ENCODE measurements at places on chromosomes 2 and 18. TPM values are rescaled to one million over a fixed set of nuclear protein-coding genes. Genes with fewer than 3 reads are reported as not detected.

GPBAR1 gene
- total RNA-seq, result 0.71 TPM

MEIS1 gene
- not detected for total RNA-seq

MEP1B gene
- not detected for total RNA-seq

GPAT2 gene
- 15.0 TPM for total RNA-seq

EFHD1 gene
- 7.6 TPM for total RNA-seq

MYOM1 gene
- 2.7 TPM for total RNA-seq

PPP1R1C gene
- not detected for total RNA-seq

ERBB4 gene
- total RNA-seq, result not detected

DNA sequence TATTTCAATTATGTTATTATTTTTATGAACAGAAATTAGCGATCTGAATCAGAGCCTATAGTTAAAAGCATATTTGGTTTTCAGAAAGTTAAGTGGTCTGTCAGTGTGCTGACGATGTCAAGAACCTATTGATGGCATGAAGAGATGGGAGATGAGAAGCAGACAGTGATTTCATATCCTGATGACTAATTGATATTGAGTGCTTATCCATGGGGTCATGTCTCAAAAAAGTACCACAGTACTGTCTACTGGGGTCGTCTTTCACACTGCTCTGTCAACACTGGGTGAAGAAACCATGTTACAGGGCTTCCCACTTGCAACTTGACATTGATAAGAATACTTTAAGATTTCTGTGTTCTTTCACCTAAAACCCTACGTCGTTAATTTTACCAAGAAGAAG lies 297.1 kb downstream of the AFF3 start:
- H3K27me3 ChIP-seq, result peaks cover 16% of the 10 kb centered on the region
- no peak overlapping the region for H3K27ac ChIP-seq
- no peaks in the 10 kb centered on the region for H3K4me1 ChIP-seq
- H3K36me3 ChIP-seq, result no peaks in the 10 kb centered on the region

DNA sequence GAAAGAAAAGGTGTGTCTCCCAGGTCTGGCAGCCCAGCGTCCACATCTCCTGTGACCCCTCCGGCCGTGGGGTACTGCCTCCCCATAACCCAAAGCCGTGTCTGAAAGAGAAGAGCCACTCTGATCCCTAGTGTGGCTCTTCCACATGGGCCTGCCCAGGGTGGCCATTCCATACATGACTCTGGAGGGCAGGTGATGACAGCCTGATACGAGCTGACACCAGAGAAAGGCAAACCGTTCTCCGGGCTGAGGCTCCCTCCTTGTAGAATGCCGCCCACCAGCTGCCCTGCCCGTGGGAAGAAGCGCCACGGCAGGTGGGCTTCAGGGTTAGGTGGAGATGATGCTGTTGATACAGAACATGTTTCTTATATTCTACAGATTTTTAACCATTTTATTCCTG lies 451.6 kb upstream of the SALL3 start:
- no peak for DNase-seq
- no peak overlapping the region for H3K4me3 ChIP-seq
- no peaks in the 10 kb centered on the region for H3K36me3 ChIP-seq
- H3K27ac ChIP-seq, result no peak overlapping the region

GRCh38 chr2:28053597-28053996 lies 163.1 kb downstream of the BABAM2 start:
- DNase-seq, result no peak
- H3K27ac ChIP-seq, result no peak overlapping the region
- peaks cover 50% of the 10 kb centered on the region for H3K36me3 ChIP-seq
- H3K27me3 ChIP-seq, result no peaks in the 10 kb centered on the region
- H3K4me1 ChIP-seq, result peaks cover 30% of the 10 kb centered on the region

- H3K36me3 ChIP-seq, result peaks cover 3% of the 10 kb centered on the region
- DNase-seq, result no peak
- no peak overlapping the region for H3K27ac ChIP-seq
- peaks cover 27% of the 10 kb centered on the region for H3K4me1 ChIP-seq
Measured at GRCh38 chr2:136310005-136310495, 192.1 kb upstream of the CXCR4 start.

DNA sequence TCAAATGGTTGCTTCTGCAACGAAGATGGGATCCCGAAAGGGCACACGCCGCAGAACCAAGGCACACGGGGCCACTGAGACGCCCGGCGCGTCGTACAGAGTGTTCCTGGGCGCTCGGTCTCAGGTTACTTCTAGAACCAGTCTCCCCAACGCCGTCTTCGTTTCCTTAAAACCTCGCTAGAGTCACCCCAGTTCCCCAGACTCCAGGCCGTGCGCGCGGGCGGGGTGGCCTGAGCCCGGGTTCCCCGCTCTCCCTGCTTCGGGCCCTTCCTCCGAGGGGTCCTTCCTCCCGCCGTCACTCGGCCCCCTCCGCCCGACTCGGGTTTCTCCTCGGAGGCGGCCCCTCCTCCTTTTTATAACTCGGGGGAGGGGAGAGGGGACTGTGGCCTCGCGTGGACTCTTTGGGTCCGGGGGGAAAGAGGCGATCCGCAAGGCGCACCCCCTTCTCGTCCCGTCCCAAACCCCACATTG lies 774 bp upstream of the FZD7 start:
- peaks cover 11% of the 10 kb centered on the region for H3K4me1 ChIP-seq
- no peak for DNase-seq
- H3K4me3 ChIP-seq, result peak overlapping the region; percentile 86
- no peak overlapping the region for H3K27ac ChIP-seq

DNA sequence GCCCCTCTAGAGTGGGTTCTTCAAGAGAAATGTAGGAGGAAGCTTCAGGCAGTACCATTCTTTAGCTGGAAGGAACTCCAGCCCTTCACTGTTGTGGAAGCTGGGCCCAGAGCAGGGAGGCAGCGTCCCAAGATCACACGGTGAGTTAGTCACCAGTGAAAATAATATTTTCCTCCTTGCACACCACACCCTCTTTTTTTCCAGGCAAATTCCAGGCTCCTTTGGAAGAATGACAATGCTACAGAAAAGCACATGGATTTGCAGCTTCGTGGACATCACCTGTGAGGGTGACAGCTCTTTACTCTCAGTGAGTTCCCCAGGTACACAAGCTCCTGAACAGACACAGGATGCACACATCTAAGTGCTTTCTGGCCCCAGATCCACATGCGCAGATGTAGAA lies 157.1 kb downstream of the COL6A3 start:
- no peak for DNase-seq
- no peaks in the 10 kb centered on the region for H3K36me3 ChIP-seq

DNA sequence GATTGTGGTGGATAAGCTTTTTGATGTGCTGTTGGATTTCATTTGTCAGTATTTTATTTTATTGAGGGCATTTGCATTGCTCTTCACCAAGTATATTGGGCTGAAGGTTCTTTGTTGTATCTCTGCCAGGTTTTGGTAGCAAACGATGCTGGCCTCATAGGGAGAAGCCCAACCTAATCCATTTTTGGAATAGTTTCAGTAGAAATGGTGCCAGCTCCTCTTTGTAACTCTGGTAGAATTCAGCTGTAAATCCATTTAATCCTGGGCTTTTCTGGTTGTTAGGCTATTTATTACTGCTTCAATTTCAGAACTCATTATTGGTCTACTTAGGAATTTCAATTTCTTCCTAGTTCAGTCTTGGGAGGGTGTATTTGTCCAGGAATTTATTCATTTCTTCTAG lies 309.8 kb upstream of the SETBP1 start:
- no peak for DNase-seq
- H3K36me3 ChIP-seq, result no peaks in the 10 kb centered on the region
- peaks cover under 1% of the 10 kb centered on the region for H3K27me3 ChIP-seq
- no peak overlapping the region for H3K27ac ChIP-seq

DNA sequence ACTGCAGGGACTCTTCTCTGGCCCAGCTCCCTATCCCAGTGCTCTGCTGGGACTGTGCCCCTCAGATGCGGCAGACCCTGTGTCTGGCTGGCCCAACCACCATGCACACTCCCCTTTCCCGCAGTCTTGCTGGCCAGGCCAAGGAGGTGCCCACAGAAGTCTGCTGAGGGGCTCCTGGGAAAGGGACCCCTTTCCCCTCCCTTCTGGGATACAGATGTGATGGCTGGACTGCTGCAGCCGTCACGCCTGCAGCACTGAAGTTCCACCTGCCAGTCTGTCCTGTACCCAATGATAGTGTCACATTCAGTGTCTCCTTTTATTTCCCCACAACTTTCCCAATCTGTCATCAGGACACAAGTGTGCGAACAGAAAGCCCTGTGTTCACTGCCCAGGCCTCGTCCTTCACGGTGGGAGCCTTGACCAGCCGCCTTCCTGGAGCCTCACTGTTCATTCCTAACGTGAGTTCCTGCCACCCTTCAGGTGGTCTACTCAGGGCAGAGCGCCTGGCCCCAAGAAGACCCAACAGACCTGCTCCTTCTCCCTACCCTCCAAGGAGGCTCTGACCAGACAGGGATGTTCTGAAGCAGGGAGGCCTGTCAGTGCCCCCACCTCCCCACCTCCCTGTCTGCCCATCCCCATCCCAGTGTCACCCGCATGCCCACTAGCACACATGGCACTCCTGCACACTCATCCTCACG lies 47.1 kb downstream of the ANKMY1 start:
- H3K36me3 ChIP-seq, result peaks cover 8% of the 10 kb centered on the region
- no peak overlapping the region for H3K4me3 ChIP-seq
- peaks cover 6% of the 10 kb centered on the region for H3K4me1 ChIP-seq
- no peak for DNase-seq
- H3K27me3 ChIP-seq, result no peaks in the 10 kb centered on the region

Measured in activated naive CD8-positive, alpha-beta T cell treated with anti-CD3 and anti-CD28 coated beads, Interleukin-2, amount 10 ng/mL, durations not matched to agents 7 days and 5 days (primary cell).